ENCODE measurements at places on chromosomes 2 and 18.

DNA sequence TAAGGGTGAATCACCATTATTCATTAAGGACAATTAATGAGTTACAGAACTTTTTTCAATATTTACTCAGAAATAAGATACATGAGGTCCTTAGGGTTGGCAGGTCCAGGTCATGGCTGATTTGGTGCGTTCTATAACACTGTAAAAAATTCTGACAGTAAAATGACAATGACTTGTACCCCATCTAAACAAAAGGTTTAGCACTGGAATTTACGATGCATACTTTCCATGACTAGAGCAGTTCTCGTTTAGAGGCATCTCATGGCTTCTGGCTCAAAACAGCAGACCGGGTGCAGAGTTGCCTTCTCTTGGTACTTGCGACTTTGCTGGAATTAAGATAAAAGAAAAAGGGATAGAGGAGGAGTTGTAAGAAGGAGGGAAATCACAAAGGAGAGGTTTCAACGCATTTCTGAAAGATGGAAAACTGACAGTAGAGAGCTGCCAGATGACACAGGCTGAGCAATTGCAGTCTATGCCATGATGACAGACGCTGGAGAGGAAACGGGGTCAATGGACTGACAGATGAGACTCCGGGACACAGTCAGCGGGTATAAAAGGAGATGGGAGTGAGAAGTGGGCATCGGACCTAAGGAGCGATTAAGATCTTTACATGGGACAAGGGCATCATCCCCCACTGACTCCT is 4.1 kb upstream of the CYS1 start:
- no peak for DNase-seq

- no peak for DNase-seq
Observed at GRCh38 chr2:61368687-61369665, 101.9 kb downstream of the USP34 start.

DNA sequence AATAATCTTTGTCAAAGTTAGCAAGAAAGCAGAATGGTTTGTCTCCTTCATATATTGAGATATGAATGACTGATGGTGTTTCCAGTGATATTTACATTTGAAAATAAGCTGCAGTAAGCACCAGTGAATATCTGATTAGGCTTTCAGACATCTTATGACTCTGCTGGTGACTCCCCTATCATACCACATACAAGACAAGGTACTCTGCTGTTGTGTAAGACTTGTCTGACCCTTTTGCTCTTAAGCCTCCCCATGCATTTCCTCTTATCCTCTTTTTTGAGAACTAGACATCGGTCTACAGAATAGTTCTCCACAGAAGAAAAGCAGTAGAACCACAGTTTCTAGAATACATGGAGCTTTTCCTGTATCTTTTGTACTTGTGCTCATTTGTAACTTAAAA is 9.3 kb downstream of the POLI start:
- DNase-seq: no peak

DNA sequence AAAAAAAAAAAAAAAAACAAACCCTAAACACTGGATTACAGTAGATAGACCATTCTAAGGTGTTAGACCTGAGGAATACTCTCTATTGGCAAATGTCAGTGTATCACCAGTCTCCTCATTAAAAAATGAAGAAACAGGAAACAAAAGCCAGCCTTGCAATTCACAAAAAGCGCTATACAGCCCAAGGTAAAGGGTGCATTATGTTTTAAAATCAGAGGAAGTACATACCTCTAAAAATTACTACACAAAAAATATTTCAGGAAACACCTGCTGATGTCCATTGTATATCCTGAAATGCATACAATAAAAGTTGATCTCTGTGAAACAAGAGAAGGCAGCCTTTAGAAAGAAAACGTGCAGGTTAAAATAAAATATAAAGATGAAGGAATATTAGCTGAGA is 54.9 kb upstream of the TSPYL6 start:
- no peak for DNase-seq

DNA sequence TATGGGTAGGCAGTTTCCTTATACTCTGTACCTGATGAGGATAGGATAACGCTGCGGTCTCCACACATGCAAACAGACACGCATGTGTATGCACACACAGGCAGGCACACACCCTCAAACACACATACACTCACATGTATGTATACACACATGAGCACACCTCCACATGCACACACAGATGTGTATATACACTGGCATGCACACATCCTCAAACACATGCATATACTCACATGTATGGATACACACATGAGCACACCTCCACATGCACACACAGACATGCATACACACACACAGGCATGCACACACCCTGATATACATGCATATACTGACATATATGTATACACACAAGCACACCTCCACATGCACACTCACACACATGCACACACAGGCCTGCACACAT is 267.8 kb upstream of the HDAC4 start:
- DNase-seq: no peak

- no peak for DNase-seq
Observed at GRCh38 chr18:23307567-23308295, 145.4 kb upstream of the RIOK3 start.

GRCh38 chr2:117723888-117724434 is 90.5 kb upstream of the DDX18 start:
- DNase-seq: no peak

GRCh38 chr2:77579076-77579769 is 57.0 kb upstream of the LRRTM4 start:
- no peak for DNase-seq

DNA sequence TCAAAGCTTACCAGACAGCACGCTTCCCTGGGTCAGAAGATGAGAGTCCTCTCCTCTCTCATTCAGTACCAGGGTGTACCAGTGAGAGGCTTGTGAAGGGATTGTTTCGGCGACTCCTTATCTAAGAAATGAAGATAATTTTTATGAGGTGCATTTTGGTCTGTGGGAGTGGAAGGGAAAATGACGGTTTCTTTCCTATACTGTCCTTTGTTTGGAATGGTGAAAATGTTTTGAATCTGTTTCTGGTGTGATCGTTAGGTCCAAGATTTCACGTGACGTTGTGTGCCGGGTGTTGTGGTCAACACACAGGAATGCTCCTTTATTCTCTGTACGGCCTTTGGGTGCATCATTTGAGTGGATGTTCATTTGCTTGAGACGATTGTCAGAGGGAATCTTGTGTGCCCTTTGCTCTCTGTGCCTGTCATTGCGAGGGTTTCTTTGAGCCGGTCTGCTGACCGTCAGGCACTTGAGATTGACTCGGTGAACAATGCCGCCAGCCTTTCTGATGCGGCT is 183.5 kb downstream of the AGAP1 start:
- DNase-seq: no peak

DNA sequence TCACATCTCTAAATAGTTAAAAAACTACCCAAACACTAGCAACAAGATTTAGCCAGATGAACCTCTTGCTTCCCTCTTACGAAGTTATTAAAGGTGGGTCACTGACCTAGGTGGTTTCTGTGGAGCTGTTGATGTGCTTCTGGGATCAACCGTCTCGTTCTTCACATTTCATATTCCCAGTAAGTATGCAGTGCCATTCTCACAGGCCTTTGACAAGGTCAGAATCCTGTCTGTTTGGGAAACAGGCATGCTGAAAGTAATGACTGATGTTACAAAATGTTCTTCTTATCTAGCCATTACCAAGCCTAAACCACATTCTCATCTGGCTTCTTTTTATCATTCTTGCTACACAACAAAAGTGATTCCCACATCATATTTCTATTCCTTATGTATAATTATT is 70.3 kb downstream of the WDR7 start:
- DNase-seq: no peak

GRCh38 chr2:199973703-199974102 is 18.3 kb downstream of the MAIP1 start:
- peak; percentile 42 for DNase-seq

GRCh38 chr2:200620606-200621390 is 35.0 kb downstream of the AOX1 start:
- DNase-seq: no peak

GRCh38 chr18:10365021-10365500 is 89.4 kb upstream of the APCDD1 start:
- no peak for DNase-seq

GRCh38 chr18:76392349-76392748 is 102.7 kb downstream of the ZNF516 start:
- no peak for DNase-seq

DNA sequence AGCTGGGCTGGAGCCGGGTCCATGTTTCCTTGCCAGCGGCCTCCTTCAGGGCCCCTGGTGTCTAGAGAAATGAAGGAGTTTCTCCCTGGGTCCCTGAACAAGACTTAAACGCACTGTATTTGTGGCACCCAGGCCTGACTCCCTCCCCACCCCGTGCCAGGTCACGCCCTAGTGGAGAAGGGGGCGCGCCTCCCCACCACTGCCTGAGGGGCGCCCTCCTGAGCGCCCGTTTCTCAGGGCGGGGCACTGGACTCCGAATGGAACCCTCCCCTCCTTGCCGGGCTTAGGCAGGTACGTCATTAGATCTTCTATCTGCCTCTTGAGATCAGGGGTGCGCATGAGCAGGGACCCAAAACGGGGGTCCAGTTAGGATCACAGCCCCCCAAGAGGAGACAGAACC is 16.3 kb downstream of the ODC1 start:
- peak; percentile 41 for DNase-seq

GRCh38 chr2:145715601-145716000 is 1195.7 kb upstream of the ZEB2 start:
- peak; percentile 2 for DNase-seq

DNA sequence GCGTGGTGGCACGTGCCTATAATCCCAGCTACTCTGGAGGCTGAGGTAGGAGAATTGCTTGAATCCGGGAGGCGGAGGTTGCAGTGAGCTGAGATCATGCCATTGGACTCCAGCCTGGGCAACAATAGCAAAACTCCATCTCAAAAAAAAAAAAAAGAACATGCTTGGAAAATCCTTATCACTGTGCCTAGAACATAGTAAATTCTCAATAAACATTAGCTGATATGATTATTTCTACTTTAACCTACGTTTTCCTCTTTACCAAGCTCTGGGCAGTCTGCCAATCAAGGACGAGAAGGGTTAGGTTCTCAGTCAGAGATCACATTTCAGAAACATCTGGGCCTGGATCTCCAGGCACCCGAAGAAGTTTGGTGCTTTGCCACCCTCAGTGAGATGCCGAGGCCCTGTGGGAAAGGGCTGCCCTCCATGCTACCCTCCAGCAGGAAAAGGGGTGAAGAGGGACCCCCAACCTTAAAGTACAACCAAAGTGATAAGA is 107.7 kb downstream of the BCL11A start:
- no peak for DNase-seq

- DNase-seq: no peak
Observed at GRCh38 chr18:25630682-25631081, 278.7 kb upstream of the ZNF521 start.

GRCh38 chr2:69570474-69570873 is 73.1 kb downstream of the AAK1 start:
- no peak for DNase-seq

GRCh38 chr2:142131010-142131669 is at the start of gene LRP1B:
Gene LRP1B, minus strand, starts transcription at chr2:142131016. Its CDS starts 287 bp downstream, at chr2:142130729.
- DNase-seq: peak; percentile 14

GRCh38 chr2:138329591-138329990 is 172.0 kb upstream of the SPOPL start:
- no peak for DNase-seq

GRCh38 chr18:2994603-2995432 is 18.1 kb downstream of the LPIN2 start:
- DNase-seq: peak; percentile 100

DNA sequence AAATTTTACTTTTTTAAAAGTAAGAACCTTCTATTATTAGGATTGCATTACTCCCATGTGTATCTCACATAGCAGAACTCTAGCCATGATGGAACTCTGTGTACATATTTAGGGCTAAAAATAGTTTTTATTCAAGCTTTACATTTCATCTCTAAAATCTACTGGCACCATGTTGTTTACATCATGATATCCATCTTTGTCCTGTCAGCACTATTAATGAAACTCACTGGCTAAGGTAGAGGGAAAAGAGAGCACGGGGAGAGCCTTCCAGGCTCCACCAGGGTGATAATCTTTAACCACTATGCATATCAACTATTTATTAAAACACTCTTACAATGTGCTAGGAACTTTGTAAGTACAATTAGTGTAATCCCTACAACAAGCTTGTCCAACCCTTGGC is 34.7 kb downstream of the RAD51AP2 start:
- DNase-seq: no peak

DNA sequence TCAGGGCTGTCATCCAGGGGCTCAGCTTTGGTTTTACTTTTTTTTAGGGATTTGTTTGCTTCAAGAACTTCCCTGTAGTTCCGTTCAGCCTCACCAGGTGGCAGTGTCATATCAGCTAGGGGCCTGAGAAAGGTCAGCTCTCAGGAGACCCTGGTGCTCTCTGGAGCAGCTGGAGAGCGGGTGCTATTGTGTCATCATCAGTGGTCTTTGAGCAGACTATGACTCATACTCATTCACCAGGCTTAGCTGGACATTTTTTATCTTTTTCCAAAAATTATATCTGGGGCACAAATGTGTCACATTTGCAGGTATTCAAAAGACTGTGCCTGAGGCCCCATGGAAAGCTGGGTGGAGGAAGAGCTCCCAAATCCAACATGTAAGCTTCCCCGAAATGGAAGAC is 24.4 kb downstream of the ZNF892 start:
- DNase-seq: peak; percentile 45

- DNase-seq: no peak
Observed at GRCh38 chr2:149388120-149388816, 57.9 kb downstream of the LYPD6 start.

DNA sequence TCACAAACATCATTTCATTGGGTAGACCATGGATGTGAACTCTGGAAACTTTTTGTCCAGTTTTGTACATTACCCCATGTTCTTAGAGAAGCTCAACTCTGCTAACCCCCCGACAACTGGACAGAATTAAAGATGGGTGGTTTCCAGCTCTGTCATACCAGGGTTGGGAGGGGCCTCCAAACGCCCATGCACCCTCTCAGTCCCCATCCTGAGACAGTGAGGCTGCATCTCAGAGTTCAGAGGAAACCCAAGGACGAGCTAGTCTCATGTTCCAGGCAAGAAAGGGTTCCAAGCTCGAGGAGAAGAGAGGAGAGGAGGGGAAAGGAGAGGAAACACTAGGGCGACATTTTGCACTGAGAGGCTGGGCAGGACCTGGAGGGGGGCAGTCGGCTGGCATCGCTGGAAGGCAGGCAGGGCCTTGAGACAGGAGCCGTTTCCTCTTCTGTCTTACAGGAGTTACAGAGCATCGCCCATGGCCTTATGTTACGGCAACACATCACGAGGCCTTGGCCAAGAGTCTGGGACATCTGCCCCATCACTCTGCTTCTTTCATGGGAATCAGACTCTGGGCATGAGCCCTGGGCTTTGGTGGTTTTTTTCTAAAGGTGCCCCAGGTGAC is 16.4 kb downstream of the MAL start:
- no peak for DNase-seq

- no peak for DNase-seq
Observed at GRCh38 chr18:37419315-37419714, 146.3 kb downstream of the CELF4 start.

DNA sequence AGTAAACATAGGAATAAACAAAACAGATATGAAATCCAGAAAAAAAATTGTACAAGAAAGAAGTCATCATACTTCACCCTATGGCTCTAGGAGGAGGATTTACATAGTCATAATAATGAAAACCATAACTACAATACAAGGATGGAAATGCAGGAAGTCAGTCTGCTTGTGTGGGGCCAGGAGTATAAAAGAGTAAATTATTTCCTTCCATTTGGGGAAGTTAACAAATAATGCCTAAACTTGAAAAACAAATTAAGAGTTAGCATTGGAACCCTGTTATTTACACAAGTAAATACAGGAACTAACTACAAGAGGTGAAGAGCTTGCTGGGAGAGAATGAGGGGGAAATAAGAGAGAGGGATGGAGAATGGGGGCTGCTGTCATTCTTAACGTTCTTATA is 15.4 kb downstream of the TMEM163 start:
- no peak for DNase-seq
